Stimulated activated CD4-positive, alpha-beta T cell treated with anti-CD3 and anti-CD28 coated beads, Interleukin-1b, Interleukin-23, amount 100 ng/mL, for 1 hour (primary cell): ENCODE measurements at places on chromosomes 11 and 22.

GRCh38 chr11:26399336-26399735, 67.4 kb downstream of the ANO3 start:
- DNase-seq, result no peak

DNA sequence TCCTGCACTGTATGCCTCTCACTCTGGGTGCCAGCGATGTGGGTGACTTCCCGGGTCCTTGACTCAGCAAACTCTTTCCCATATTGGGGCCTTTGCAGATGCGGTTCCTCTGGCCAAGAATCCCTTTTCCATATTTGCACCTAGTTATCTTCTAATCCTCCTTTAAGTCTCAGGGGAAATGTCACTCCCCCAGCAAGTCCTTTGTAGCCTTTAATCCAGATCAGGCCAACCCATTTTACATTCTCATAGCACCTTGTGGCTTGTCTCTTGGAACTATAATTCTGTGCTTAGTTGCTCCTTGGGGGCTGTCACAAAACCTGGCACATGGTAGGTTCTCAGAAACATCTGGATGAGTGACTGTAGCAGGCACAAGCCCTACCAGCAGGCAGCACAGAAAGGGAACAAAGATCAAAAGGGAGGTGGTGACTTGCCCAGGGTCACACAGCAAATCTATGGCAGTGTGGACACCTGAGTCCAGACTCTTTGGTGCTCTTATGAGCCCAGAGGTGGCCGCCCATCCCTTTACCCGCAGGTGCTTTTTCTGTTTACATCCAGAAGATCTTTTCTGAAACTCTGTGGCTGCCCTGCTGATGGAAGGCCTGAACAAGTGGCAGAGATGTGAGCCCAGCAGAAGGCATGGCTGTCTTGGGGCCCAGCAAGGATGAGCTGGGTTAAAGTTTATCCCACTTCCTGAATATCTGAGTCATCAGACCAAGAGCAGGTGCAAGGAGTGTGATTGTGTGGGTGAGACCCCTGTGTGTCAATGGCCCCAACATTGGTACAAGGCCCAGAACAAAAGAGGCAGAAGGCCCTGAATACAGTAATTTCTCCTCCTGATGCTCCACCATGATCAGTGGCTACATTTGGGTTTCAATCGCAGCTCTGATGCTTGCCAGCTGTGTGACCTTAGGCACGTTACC, 78.6 kb upstream of the GRK3 start:
- no peak for DNase-seq

- no peak for DNase-seq
Measured at GRCh38 chr11:114796954-114797721, 118.8 kb downstream of the NXPE2 start.

DNA sequence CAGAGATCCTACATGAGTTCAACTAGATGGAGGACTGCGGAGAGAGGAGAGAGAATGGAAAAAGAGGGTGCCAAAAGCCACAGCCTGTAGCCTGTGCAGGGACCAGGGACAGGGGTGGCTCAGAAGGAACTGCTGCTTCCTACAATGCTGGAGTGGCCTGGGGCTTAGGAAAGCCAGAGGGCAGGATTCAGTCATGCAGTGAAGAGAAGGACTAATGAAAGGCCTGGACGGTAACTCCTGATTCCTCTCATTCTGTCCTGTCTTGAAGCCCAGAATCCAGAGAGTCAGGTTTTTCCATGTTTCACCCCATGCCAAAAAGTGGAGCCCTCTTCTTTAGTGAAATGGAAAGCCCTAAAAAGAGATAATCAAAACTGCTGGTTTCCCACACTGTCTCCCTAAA, 48.4 kb upstream of the INCENP start:
- no peak for DNase-seq

DNA sequence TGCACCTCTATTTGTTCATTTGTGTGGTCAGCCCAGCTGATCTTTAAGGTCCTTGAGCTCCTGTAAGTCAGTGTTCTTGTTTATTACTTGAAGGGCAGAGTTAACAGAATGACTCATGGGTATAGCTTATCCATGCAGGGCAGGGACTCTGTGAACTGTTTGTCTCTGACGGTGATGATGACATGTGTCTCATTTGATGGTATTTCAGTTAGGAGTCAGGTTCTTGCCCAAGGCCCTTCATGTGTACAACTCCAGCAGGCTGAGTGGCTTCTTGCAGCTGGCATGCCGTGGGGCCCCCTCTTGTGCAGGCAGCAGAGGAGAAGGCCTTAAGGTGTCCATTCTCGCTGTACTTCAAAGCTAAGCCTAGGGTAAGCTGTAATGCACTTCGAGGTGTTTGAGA, 165.1 kb downstream of the DBX1 start:
- no peak for DNase-seq

DNA sequence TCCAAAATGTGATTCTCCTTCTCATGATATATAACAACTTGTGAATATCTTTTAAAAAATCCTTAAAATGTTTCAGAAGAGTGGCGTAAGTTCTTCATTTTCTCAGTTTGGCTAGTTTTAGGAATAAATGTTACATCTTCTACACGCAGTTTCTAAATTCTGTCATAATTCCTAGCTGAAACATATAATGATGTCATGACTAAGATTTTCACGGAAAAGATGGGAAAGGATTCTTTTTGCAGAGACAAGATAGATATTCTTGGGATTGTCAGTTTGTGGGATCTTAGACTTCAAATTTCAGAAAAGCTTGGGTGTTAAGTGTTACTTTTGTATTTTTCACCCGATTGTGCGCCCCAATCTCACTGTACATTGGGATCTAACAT, 1.7 kb downstream of the EED start:
- DNase-seq, result no peak

- DNase-seq, result no peak
Measured at GRCh38 chr22:37410174-37411055, 16.9 kb downstream of the ELFN2 start.

GRCh38 chr22:20138417-20138738, 6.8 kb downstream of the ZDHHC8 start:
- no peak for DNase-seq

GRCh38 chr22:39543095-39543494, 10.5 kb upstream of the RPS19BP1 start:
- DNase-seq, result no peak

DNA sequence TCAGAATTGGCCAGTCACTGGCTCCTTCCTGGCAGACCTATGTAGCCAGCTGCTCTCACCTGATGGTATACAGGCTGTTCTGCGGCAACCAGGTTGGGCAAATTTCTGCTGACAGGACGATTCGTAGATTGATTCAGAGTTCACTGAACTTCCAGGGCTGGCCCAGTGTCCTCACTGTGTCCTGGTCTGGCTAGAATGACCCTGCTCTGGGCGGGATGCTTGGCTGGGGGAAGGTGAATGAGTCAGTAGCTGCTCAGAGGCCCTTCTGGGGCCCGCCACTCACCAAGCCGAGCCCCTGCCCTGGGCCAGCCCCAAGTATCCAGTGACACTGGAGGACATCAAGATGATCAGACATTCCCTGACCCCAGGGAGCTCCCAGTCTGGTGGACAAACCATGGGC, 62.9 kb upstream of the WNT11 start:
- DNase-seq, result no peak

GRCh38 chr11:109037856-109038780, 373.2 kb downstream of the DDX10 start:
- no peak for DNase-seq

DNA sequence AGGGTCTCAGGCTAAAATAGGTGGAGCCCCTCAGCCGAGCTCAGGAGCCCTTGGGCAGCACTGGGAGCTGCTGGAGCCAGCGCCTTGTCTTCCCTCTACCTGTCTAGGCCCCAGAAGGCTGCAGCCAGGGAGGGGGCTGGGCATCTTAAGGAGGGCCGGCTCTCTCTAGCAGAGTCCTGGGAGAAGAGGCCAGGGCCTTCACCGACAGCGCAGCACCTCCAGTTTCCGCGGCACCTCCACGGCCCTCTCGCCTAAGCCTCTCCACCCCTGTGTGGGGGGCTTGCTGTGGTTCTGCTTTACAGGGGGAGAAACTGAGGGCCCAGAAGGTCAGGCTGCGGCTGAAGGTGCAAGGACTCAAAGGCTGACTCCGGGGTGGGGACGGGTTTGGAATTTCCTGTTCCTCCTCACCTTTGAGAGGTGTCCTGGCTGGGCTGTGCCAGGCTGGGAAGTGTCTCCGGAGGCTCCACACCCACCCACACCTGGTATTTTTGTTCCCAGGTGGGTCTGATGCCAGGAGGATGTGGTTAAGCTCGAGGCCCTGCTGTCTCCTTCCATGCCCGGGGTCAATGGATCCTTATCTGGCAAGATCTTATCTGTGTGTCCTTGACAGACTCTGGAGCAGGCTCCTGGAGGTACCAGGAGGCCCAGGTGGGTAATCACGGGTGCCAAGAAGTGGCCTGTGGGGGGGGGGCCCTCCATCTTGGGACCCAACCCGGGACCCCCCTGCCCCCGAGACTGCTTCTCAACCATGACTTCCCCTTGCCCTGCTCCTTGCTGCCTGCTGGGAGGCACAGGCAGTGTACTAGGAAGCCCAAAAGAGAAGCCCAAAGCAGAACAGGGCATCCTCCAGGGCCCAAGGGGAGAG, 95.3 kb upstream of the FGF3 start:
- DNase-seq, result no peak
